ENCODE measurements at places on chromosomes 11 and 22. TPM values are rescaled to one million over a fixed set of nuclear protein-coding genes. Genes with fewer than 3 reads are reported as not detected.

Gene OR5P2
- not detected for total RNA-seq

Gene ACTN3
- total RNA-seq = not detected

Gene SCN3B
- total RNA-seq = 0.79 TPM

Gene CLDN5
- total RNA-seq = 51.4 TPM

Gene IGHMBP2
- 11.1 TPM for total RNA-seq

Gene SOX6
- total RNA-seq = 43.0 TPM

Gene SERHL2
- 2.8 TPM for total RNA-seq

Gene PGM2L1
- 2.1 TPM for total RNA-seq

DNA sequence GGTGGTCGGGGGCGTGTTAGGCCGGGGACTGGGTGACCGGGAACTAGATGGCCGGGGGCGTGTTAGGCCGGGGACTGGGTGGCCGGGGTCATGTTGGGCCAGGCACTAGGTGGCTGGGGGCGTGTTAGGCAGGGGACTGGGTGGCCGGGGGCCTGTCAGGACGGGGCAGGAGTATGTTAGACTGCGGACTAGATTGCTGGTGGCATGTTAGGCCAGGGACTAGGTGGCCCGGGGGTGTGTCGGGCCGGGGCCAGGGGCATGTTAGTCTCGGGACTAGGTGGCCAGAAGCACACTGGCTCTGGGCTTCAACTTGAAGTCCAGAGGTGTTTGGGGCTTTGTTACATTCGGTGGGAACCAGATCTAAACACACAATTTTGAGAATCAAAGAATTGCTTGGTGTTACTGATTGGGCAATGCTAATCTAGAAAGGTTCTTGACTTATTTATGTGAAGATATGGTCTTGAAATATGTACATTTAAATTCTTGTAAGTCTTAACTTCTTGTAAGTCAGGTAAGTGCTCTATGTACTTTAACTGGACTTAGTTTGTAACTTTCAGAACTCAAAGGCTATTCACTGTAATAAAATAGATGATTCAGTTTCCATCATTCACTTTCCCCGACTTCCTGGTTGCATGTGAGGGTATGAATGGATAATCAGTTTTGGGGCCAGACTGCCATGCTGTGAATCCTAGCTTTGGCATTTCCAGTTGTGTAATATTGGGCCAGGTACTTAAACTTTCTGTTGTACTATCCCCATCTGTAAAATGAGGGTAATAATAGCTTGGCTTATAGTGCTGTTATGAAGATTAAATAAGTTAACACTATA is 1.1 kb downstream of the EXT2 start:
- H3K4me1 ChIP-seq = peaks cover 38% of the 10 kb centered on the region
- no peaks in the 10 kb centered on the region for H3K36me3 ChIP-seq
- H3K27ac ChIP-seq = peak overlapping the region; percentile 88
- peak overlapping the region; percentile 80 for H3K4me3 ChIP-seq

- H3K4me1 ChIP-seq = no peaks in the 10 kb centered on the region
- no peak overlapping the region for H3K27ac ChIP-seq
- no peaks in the 10 kb centered on the region for H3K36me3 ChIP-seq
- H3K4me3 ChIP-seq = no peak overlapping the region
These were observed 30.9 kb upstream of the CACNG2 start for GRCh38 chr22:36734171-36735058.

GRCh38 chr22:19003508-19003907 is 67.4 kb upstream of the PRODH start:
- peaks cover 49% of the 10 kb centered on the region for H3K27me3 ChIP-seq
- H3K4me3 ChIP-seq = no peak overlapping the region
- H3K36me3 ChIP-seq = no peaks in the 10 kb centered on the region
- H3K27ac ChIP-seq = no peak overlapping the region
- DNase-seq = no peak

DNA sequence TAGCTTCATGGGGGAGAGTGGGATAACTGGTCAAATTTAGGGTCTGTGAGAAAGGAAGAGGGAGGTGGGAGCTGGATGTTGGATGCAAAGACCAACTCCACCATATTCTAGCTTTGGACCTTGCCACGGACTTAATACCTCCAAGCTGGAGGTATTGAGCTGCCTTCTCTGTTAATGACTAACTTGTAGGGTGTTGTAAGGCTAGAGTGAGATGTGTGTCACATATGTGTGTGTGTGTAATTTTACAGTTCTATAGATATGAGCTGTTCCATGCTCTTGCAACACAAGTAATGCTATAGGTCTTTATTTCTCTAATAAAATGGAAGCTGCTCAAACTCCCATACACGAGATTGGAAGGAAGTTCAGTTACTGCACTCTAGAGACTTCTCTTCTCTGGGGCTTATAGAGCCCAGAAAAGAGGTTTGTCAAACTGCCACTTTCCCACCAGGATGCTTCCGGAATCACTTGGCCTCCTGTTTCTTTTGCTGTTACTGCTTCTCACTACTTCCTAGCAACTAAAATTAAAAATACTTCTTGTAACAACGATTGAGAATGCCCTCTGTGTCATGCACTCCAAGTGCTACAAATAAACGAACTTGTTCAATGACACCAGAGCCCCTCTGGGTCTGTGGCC is 16.0 kb upstream of the FJX1 start:
- no peak overlapping the region for H3K4me3 ChIP-seq
- H3K4me1 ChIP-seq = no peaks in the 10 kb centered on the region
- peaks cover 28% of the 10 kb centered on the region for H3K27me3 ChIP-seq
- H3K27ac ChIP-seq = no peak overlapping the region
- no peak for DNase-seq
- H3K36me3 ChIP-seq = no peaks in the 10 kb centered on the region

Measured in heart right ventricle (tissue), 16 donors.